ENCODE measurements at places on chromosomes 5 and 9. TPM values are rescaled to one million over a fixed set of nuclear protein-coding genes. Genes with fewer than 3 reads are reported as not detected.

GRCh38 chr5:79612667-79613198 lies 492 bp downstream of the TENT2 start:
- no peaks in the 10 kb centered on the region for H3K27me3 ChIP-seq
- H3K4me3 ChIP-seq = peak overlapping the region; percentile 88
- no peaks in the 10 kb centered on the region for H3K36me3 ChIP-seq
- peak overlapping the region; percentile 81 for H3K27ac ChIP-seq

DNA sequence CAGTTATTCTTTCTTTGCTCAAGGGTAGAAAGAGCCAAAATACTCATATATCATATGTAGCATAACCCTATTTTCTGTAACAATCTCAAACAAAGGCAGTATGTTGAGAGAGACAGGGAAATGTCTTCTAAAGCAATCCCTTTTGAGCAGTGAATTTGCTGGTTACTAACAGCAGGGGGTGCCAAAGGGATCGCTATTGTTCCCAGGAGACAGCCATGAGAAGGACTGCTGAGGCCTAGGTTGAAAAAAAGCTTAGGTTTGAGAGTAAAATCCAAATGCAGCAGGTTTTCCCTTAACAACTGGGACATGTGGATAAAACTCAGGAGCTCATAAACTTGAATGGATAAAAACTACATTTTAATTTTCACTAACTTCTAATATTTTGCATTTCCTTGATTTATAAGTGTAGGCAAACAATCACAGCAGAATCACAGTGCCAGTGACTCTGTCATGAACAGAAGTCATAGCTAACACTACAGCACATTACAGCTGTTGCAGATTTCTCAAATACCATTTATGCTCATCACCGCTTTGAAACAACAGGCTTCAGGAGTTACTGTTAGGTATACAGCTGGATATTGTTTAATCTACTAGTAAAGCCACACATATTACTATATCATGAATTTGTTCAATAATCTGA lies 148.4 kb downstream of the MAPKAP1 start:
- no peak overlapping the region for H3K4me3 ChIP-seq
- H3K36me3 ChIP-seq = no peaks in the 10 kb centered on the region
- no peaks in the 10 kb centered on the region for H3K4me1 ChIP-seq
- H3K27me3 ChIP-seq = no peaks in the 10 kb centered on the region
- H3K27ac ChIP-seq = no peak overlapping the region

GRCh38 chr5:142869886-142870285 lies 99.7 kb downstream of the ARHGAP26 start:
- no peak overlapping the region for H3K4me3 ChIP-seq
- DNase-seq = no peak
- no peak overlapping the region for H3K27ac ChIP-seq
- peaks cover 31% of the 10 kb centered on the region for H3K4me1 ChIP-seq
- no peaks in the 10 kb centered on the region for H3K36me3 ChIP-seq

GRCh38 chr9:117425566-117425965 lies 10.7 kb upstream of the ASTN2 start:
- DNase-seq = no peak
- no peak overlapping the region for H3K4me3 ChIP-seq
- H3K36me3 ChIP-seq = no peaks in the 10 kb centered on the region
- H3K27me3 ChIP-seq = no peaks in the 10 kb centered on the region
- no peaks in the 10 kb centered on the region for H3K4me1 ChIP-seq
- H3K27ac ChIP-seq = no peak overlapping the region

DNA sequence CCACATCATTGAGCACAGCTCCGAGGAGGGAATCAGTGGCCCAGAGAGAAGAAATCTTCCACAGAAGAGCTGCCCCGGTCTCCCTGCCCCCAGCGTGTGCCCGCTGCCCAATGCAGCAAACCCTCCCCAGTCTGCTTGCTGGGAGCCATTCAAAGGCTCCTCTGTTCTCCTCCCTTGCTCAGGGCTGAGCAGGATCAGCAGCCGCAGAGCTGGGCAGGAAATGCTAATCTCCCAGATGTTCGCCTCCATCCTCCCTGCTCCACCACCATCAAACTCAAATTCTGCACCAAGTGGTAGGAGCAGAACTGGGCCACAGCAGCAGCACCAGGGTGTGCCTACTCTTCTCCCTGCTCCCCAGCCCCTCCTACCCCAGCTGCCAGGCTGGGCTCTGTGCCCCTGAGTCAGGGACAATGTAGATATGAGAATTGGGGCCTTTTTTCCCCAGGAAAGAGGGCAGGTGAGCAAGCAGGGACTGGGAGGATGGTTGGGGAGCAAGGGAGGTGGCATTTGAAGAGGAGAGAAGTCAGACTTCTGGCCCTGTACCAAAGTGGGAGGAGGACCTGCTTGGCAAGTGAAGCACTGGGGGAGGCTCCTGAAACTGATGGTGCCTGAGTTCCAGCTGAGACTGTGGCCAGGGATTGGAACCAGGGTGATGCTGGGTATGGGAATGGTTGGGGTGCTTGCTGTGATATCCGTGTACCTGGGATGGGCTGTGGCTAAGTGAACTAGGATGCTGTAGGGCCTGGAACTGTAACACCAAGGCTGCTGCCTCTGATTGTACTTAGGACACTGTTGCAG lies 1.9 kb upstream of the PCDH1 start:
- no peaks in the 10 kb centered on the region for H3K36me3 ChIP-seq
- H3K27me3 ChIP-seq = peaks cover 5% of the 10 kb centered on the region
- H3K4me3 ChIP-seq = no peak overlapping the region
- H3K27ac ChIP-seq = no peak overlapping the region

DNA sequence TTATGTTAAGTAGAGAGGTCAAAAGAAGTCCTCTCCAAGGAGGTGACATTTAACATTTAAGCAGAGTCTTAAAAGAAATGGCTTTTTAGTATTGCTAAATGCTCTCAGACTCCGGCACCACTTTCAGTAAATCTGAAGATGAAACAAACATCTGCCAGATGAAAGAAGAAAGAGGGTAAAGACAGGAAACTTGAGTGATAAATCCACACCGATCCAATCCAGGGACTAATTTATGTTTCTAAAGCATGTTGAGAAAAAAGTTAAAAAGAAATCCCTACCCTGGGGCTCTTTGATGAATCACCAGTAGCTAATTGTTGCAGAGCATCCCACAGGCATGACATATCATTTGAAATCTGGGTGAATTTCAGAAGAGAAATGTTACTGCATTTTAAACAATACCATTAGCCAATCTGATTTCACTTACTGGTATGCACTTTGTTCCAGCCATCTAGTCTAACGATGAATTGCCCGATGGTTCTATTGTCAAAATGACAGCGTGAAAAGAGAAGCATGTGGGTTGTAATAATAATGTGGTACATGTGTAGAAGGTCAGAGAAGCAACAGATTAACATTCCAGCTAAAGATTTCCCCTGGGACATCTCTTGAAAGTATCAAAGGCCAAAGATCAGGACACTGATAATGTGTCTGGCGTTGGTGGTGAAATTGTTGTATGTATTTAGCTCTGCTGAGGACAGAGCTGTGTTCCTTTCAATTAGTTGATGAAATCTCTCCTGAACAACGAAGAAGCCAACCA lies 485.7 kb downstream of the CSNK1G3 start:
- no peaks in the 10 kb centered on the region for H3K27me3 ChIP-seq
- H3K36me3 ChIP-seq = no peaks in the 10 kb centered on the region
- H3K4me1 ChIP-seq = peaks cover 9% of the 10 kb centered on the region

- no peaks in the 10 kb centered on the region for H3K36me3 ChIP-seq
- no peak overlapping the region for H3K4me3 ChIP-seq
- peaks cover 16% of the 10 kb centered on the region for H3K4me1 ChIP-seq
- no peaks in the 10 kb centered on the region for H3K27me3 ChIP-seq
- no peak overlapping the region for H3K27ac ChIP-seq
- no peak for DNase-seq
Measured at GRCh38 chr9:212297-212696, 2.4 kb upstream of the DOCK8 start.

DNA sequence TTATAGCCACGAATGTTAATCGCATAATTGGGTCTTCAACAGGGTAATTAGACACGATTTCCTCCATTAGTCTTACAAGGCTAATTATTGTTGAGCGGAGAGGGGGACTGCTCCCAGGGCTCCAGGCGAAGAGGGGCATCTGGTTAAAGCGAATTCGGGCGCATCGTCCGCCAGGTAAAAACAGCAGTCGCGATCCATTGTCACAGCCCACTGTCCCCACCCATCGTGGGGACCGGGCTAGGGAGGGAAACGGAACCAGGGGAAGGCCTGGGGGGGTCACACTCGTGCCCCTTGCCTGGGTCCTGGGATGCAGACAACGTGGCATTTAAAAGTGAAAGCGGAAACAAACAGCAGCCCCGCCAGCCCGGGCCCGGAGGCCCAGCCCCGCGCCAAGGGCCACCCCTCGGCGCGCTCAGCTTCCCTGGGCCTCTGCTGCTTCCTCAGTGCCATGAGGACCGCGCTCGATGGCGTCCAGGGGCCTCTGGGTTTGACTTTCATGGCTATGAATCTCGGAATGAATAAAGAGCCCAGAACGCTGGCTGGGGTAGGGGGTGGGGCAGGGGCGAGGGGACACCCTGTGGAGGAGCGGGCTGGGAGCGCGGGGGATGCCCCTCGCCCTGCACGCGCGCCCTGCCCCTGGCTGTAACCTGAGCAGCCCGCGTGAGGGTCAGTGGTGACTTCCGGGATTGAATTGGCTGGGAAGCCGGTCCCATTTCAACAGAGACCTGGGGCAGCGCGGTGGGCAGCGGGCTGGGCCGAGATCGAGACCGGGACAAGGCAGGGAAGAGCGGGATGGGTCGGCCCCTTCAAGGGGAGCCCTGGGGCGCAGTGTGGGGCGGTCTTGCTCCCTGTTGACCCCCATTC lies 99.9 kb downstream of the GTF3C4 start:
- no peaks in the 10 kb centered on the region for H3K36me3 ChIP-seq
- no peaks in the 10 kb centered on the region for H3K4me1 ChIP-seq
- DNase-seq = no peak

- H3K4me3 ChIP-seq = no peak overlapping the region
- H3K4me1 ChIP-seq = no peaks in the 10 kb centered on the region
- H3K36me3 ChIP-seq = no peaks in the 10 kb centered on the region
- H3K27me3 ChIP-seq = no peaks in the 10 kb centered on the region
- DNase-seq = no peak
Measured at GRCh38 chr5:58933891-58934628, 351.2 kb downstream of the RAB3C start.

DNA sequence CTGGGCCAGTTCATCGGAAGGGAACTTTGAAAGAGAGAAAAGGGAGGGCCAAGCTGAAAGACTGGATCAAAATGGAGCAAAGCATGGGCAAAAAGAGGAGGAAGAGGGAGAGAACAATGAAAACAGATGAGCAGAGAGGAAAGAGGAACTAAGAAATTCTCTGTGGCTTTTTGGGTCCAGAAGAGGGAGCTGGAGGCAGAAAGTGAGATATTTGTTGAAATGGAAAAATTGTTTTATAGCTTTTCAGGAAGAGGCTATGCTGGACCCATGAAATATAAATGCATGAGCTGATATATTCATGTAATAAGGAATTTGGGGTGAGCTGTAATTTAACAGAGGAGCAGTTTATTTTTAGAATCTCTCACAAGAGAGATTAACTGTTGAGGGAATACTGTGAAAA lies 457.3 kb downstream of the DMAC1 start:
- DNase-seq = no peak
- no peaks in the 10 kb centered on the region for H3K27me3 ChIP-seq
- no peak overlapping the region for H3K4me3 ChIP-seq
- no peak overlapping the region for H3K27ac ChIP-seq
- H3K4me1 ChIP-seq = no peaks in the 10 kb centered on the region

GRCh38 chr9:86034863-86035734 lies 64.3 kb downstream of the GOLM1 start:
- no peaks in the 10 kb centered on the region for H3K36me3 ChIP-seq
- no peaks in the 10 kb centered on the region for H3K4me1 ChIP-seq
- no peak overlapping the region for H3K4me3 ChIP-seq
- H3K27ac ChIP-seq = no peak overlapping the region
- H3K27me3 ChIP-seq = no peaks in the 10 kb centered on the region

GRCh38 chr9:5112109-5112592 lies 73.3 kb downstream of the INSL6 start:
- no peaks in the 10 kb centered on the region for H3K36me3 ChIP-seq
- no peak overlapping the region for H3K4me3 ChIP-seq
- H3K4me1 ChIP-seq = no peaks in the 10 kb centered on the region

The HSD17B3 gene
- not detected for total RNA-seq

The FGD3 gene
- 25.7 TPM for total RNA-seq

The TAF11L11 gene
- total RNA-seq = not detected

The ASS1 gene
- 76.9 TPM for total RNA-seq

The GMCL2 gene
- not detected for total RNA-seq
